Fibroblast of villous mesenchyme (primary cell): ENCODE measurements at places on chromosomes 5 and 9. TPM values are rescaled to one million over a fixed set of nuclear protein-coding genes. Genes with fewer than 3 reads are reported as not detected.

DNA sequence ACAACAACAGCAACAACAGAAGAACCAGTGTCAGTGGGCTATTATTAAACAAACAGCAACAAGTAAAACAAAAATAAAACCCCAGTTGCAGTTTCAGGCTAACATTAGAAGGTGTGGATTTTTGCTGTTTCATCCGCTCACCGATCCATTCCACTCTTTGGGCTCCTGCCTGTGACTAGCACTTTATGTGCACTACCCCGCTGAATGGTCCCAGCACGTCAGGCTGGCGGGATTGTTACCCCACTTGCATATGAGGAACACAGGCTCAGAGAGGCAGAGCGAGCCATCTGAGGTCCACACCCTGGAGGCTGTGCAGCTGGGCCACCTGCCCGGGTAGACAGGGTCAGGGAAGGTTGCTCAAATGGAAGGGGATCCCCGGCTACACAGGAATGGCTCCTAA lies 26.0 kb downstream of the NSG2 start:
- DNase-seq = no peak

DNA sequence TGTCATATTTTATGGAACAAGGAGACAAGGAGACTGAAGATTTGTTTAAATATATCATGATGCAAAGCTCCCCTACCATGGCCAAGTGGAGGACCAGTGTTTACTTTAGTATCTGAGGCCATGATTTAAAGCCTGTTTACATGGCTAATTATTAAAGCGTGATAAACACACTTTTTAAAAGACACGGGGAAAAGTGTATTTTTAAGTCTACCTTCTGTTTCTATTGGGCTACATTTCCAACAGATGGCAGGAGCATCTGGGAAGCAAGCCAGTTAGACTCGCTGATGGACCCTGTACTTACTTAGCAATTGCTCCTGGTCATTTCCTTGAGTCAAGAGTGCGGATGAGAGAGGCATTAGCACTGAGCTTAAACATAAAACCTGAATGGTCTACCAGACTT lies 480.3 kb upstream of the SEMA6A start:
- DNase-seq = no peak

ARHGEF39 gene
- total RNA-seq = 0.97 and 3.0 TPM in 2 replicates

- no peak for DNase-seq
Measured at GRCh38 chr9:748861-749497, 92.5 kb upstream of the DMRT1 start.

DNA sequence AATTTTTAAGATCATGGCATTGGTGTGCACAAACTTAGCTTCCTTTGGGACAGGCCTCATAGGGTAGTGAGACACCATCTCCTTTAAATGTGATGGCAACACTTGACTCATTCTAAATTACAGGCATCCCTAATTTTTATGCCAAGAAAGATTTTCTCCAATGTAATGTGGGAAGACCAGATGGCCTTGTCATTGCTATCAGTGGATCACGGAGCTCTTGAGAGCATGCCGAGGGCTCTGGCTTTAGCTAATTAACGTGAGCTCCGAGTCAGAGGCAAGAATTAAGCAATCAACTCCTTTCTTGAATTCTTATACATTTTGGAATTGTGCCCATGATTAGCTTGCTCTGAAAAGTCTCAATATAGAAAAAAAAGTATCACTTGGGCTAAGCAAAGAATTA lies 215.8 kb downstream of the LRRC70 start:
- DNase-seq = no peak
